ENCODE measurements at places on chromosomes 12 and 14.

DNA sequence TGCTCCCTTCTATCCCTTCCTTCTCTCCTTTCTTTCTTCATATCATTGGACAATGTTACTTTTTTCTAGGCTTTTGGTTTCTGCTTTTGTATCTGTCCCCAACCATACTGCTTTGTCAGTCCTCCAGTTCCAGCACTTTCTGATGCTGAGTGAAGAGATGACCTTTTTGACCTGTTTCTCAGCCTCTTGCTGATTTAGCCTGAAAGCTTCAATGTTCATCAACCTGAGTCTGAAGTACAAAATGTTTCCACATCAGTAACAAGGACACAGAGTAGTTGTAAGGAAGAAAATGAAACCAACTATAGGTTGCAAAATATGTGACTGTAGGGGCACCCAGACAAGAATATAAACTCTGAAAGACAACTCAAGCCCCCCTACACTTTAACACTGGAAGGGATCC, 25.2 kb upstream of the AKAP6 start:
- no peak overlapping the region for H3K4me3 ChIP-seq
- no peak overlapping the region for H3K27ac ChIP-seq
- H3K4me1 ChIP-seq = no peaks in the 10 kb centered on the region
- no peaks in the 10 kb centered on the region for H3K36me3 ChIP-seq
- DNase-seq = no peak

DNA sequence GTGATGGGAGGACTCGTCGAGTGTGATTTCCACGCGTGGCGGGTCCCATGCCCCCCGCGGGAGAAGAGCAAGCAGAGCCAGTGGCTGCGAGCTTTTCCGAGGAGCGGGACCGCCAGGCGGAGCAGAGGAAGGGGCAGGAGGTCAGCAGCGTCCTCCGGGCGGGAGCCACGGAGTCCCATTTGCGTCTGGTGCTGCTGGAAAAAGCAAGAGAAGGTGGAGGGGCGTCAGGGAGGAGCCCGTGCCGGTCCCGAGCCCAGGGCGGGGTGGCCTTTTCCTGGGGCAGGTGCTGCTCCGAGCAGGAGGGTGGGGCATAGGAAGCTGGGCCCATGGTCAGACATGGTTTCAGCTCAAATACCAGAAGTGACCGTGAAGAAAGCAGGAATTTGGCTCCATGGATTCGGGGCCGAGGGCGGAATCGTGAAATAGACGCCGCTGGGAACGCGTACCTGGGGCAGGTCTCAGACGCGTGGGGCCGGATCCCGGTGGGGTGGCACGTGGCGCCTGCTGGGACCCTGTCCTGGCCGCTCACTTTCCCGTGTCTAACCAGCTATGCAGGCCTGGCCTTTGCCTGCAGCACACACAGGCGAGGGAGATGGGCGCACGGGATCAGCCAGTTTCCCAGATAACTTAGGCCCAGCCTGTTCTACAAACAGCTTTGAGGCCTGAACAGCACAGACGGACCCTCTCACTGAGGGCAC, 60.0 kb downstream of the GALNT9 start:
- H3K36me3 ChIP-seq = no peaks in the 10 kb centered on the region
- no peak overlapping the region for H3K27ac ChIP-seq
- no peak for DNase-seq

GRCh38 chr12:75457191-75457590, 23.4 kb upstream of the GLIPR1 start:
- H3K4me3 ChIP-seq = no peak overlapping the region
- H3K27ac ChIP-seq = no peak overlapping the region
- H3K36me3 ChIP-seq = no peaks in the 10 kb centered on the region
- H3K4me1 ChIP-seq = peaks cover 48% of the 10 kb centered on the region
- peak; percentile 41 for DNase-seq

DNA sequence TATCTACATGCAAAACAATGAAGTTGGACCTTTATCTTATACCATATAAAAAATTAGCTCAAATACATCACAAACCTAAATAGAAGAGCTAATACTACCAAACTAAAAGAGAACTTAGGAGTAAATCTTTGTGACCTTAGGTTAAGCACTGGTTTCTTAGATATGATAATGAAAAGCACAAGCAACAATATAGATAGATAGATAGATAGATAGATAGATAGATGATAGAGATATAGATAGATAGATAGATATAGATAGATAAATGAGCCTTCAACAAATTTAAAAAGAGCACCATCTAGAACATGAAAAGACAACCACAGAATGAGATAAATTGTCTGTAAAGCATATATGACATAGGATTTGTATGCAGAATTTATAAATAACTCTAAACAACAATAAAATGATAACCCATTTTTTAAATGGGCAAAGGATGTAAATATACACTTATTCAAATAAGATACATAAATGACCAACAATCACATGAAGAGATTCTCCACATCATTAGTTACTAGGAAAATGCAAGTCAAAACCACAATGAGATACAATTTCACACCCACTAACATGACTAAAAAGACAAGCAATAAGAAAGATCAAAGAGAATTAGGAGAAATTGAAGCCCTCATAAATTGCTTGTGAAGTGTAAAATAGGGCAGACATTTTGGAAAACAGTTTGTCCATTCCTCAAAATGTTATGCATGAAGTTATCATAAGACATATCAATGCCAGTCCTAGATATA, 293.7 kb downstream of the BTG1 start:
- no peak overlapping the region for H3K4me3 ChIP-seq
- no peak overlapping the region for H3K27ac ChIP-seq
- H3K27me3 ChIP-seq = no peaks in the 10 kb centered on the region
- no peaks in the 10 kb centered on the region for H3K36me3 ChIP-seq
- DNase-seq = no peak

- no peak for DNase-seq
- no peak overlapping the region for H3K27ac ChIP-seq
- H3K27me3 ChIP-seq = no peaks in the 10 kb centered on the region
- H3K4me1 ChIP-seq = no peaks in the 10 kb centered on the region
- H3K4me3 ChIP-seq = no peak overlapping the region
- no peaks in the 10 kb centered on the region for H3K36me3 ChIP-seq
Observed at GRCh38 chr14:80621701-80622100, 319.8 kb downstream of the CEP128 start.
